ENCODE measurements at places on chromosomes 2 and 18.

DNA sequence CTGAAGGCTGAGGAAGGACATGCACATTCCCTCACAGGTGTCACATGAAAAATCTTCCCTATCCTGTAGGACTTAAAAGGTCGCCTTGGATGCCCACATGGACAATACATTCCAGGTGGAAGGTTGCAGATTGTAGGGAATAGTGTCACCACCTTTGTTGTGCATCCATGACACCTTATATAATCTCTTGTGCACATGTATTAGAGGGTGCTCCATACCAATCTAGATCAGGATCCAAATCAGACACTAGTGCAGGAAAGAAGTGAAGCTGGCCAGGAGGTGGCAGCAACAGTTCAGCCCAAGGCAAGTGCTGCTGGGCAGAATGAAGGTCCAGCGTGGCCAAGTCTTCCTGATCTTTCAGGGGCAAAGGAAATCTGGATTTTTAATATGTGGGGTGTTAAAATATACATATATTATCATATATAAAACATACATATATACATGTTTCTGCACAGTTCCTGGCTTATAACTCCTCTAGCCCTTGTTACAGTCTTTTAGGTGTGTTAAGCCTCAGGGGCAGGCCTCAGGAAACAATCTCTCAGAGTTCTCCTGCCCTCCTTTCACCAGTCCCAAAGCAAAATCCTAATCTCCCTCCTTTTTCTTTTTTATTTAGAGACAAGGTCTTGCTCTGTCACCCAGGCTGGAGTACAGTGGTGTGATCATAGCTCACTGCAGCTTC lies 16.6 kb downstream of the NIF3L1 start:
- DNase-seq: no peak

DNA sequence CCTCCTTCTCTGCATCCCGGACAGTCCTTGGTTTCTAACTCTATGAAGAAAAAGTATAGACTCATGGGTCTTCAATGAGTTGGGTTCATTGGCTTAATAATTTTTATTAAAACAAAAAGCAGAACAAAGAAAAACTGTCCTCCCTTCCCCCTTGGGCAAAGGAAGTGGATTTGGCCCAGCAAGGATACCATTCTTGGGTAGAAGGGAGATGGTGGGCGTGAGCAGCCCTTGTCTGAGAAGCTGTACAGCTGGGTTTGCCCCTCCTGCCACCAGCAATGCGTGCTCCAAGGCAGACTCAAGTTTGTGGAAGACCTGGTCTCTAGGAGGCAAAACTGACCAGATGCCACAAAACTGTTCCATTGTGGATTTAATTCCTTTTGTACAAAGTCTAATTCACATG lies 12.7 kb downstream of the PCARE start:
- DNase-seq: no peak

DNA sequence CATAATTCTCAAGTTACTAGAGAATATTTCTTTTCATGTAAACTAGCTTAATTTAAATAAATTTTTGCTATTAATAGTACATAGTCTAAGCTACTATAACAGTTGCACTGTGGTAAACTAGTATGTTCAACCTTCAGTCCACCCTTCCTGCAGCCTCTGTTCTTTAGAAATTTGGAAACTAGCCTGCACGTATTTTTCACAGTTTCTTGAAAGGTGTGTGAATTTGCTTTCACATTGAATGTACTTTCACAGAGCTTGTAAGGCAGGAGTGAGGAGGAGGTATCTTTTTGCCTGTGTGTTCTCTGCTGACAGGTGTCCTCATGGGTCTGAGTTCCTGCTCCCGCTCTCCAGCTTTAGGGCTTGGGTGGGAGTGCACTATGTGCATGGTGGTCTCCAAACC lies 117.5 kb downstream of the ATP9B start:
- DNase-seq: no peak

DNA sequence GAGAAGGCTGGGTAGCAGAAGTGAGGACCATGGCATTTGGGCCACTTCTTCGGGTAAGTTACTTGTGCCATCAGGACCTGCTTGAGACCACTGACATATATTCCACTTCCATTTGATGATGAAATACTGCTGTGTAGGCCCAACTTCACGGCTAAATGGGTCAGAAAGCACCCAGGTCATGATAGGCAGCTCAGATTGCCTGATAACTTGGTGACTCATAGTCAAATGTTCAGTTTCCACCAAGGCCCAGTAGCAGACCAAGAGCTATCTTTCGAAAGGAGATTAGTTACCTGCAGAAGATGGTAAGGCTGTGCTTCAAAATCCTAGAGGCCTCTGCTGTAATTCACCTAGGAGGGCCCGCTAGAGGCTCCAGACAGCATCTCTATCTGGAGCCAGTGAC lies 31.8 kb upstream of the MEX3C start:
- DNase-seq: no peak

DNA sequence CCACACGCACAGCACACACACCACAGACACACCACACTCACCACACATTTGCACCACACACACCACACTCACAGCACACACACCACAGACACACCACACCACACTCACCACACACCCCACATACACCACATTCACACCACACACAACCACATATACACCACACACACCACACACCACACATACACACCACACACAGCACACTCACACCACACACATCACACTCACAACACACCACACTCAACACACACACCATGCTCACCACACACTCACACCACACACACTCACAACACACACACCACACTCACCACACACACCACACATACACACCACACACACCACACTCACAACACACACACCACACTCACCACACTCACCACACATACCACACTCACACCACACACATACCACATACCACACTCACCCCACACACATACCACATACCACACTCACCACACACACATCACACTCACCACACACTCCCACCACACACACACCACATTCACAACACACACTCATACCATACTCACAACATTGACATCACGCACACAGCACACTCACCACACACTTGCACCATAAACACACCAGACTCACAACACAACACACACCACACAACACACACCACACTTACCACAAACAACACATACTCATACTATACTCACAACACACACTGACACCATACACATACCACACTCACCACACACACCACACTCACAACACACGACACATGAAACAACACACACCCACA lies 60.0 kb downstream of the SDC1 start:
- DNase-seq: no peak

- no peak for DNase-seq
These were observed 164.4 kb downstream of the AFF3 start for GRCh38 chr2:99977966-99978365.

GRCh38 chr18:80233899-80234298 lies 13.4 kb downstream of the PARD6G start:
- DNase-seq: no peak

DNA sequence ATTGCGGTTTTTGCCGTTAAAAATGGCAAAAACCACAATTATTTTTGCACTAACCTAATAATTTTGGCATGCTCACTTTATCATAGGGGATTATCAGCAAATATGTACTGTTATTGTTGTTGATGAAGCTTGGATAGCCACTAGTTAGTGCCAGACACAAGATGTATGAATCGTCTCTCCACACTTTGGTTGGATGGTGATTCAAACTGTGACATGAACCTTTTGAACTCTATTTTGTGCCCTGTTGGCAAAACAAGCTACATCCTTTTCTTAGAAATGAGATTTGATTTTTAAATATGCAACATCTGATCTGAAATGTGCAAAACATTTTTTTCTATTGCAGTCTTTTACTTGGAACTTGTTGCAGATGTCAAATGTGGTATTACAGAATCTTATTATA lies 48.8 kb upstream of the DTNB start:
- DNase-seq: no peak

GRCh38 chr2:74573747-74574562 lies 19.4 kb downstream of the DOK1 start:
- no peak for DNase-seq

DNA sequence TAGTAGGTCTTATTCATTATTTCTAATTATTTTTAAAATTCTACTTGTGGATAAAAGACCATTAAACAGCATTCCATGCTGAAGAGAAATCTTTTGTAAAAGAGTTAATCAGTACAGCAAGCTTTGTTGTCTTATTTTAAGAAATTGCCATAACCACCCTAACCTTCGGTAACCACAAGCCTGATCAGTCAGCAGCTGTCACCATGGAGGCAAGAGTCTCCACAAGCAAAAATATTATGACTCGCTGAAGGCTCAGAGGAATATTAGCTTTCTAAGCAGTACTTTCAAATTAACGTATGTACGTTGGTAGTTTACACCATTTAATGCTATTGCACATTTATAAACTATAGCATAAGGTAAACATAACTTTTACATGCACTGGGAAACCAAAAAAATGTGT lies 650.5 kb upstream of the LINC00305 start:
- DNase-seq: no peak

GRCh38 chr2:85244828-85245227 lies 83.0 kb downstream of the TGOLN2 start:
- no peak for DNase-seq

DNA sequence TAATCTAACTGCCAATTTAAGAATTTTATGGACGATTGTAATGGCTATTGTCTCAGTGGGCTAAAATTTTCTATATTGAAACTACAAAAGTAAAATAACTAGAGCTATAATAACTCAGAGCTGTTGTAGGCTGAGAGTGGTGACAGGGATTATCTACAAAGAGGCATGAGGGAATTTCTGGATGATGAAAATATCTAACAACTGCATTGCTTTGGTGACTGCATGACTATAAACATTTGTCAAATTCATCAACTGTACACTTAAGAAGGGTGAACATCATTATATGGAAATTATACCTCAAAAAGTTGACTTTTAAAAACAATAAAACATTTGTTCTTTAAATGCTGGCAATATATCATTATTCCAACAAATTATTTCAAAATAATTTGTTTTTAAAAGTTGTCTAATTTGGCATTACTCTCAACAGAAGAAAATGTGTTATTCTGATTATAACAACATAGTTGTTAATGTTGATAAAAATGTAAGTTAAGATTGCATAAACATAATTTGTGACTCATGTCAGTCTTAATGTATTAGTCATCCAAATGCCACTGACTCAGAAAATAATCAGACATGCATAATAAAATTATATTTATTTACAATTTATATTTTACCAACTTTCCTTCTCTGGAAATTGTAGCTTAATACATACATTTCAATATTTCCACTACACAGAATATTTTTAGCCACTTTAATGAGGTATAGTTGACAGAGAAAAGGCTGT lies 865.1 kb upstream of the VRK2 start:
- no peak for DNase-seq

GRCh38 chr2:74317701-74318100 lies 25.5 kb downstream of the SLC4A5 start:
- no peak for DNase-seq

GRCh38 chr2:128469203-128469602 lies 150.5 kb upstream of the HS6ST1 start:
- DNase-seq: no peak

- no peak for DNase-seq
These were observed 67.4 kb downstream of the TNP1 start for GRCh38 chr2:216792222-216793021.

- DNase-seq: no peak
These were observed 223.0 kb upstream of the DPP10 start for GRCh38 chr2:114219456-114219855.

- DNase-seq: no peak
These were observed 39.0 kb downstream of the FBXO48 start for GRCh38 chr2:68428126-68428525.

DNA sequence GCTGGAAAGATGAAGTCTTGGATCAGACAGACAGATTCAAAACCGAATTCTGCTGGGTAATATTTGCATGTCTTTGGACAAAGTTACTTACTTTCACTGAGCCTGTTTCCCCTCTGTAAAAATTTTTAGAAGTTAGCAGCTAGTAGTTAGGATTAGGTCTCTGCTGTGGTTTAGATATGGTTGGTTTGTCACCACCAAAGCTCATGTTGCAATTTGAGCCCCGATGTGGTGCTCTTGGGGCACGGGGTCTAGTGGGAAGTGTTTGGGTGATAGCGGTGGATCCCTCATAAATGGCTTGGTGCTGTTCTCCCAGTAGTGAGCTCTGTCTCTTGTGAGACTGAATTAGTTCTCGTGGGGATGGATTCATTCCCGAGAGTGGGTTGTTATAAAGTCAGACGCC lies 38.9 kb upstream of the PNO1 start:
- no peak for DNase-seq

- DNase-seq: no peak
These were observed 316 bp downstream of the CRIM1 start for GRCh38 chr2:36355890-36356297.

GRCh38 chr2:80322311-80322920 lies 17.9 kb upstream of the LRRTM1 start:
- no peak for DNase-seq

GRCh38 chr2:106053116-106053515 lies 141.0 kb downstream of the UXS1 start:
- DNase-seq: no peak

DNA sequence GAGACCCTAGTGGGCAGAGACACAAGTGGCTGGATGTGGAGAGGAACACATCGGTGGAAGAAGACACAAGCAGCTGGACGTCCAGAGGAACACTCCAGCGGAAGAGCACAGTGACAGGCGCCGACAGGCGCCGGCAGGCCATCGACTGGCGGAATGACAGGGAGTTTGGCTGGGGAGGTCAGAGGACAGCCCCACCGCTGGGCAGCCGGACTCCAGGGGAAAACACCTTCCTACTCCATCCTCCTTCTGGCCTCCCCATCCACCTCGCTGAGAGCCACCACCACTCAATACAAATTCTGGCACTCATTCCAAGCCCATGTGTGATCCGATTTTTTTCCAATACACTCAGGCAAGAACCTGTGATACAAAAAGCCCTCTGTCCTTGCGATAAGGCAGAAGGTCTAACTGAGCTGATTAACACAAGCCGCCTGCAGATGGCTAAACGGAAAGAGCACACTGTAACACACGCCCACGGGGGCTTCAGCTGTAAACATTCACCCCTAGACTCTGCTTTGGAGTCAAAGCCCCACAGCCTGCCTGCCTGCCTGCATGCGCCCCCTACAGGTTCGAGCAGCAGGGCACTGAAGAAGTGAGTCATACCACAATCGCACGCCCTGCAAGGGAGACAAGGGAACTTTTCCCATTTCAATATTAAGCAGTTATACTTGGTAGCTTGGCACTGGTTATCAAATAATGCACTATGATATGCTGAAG lies 50.2 kb upstream of the LRP1B start:
- no peak for DNase-seq

GRCh38 chr18:10482985-10483949 lies 28.8 kb downstream of the APCDD1 start:
- no peak for DNase-seq

GRCh38 chr2:163778045-163778781 lies 42.4 kb upstream of the FIGN start:
- no peak for DNase-seq

- no peak for DNase-seq
These were observed 43.5 kb downstream of the COX7A2L start for GRCh38 chr2:42317486-42317885.

Data from activated naive CD8-positive, alpha-beta T cell treated with anti-CD3 and anti-CD28 coated beads, Interleukin-2, amount 50 U/mL, for 16 hours (primary cell).